ENCODE measurements at places on chromosomes 4 and X.
A peak's percentile ranks its signal among the peaks of the same experiment; 100 is the strongest.

GRCh38 chr4:14783011-14783877 lies 219.0 kb upstream of the CPEB2 start:
- DNase-seq: no peak

DNA sequence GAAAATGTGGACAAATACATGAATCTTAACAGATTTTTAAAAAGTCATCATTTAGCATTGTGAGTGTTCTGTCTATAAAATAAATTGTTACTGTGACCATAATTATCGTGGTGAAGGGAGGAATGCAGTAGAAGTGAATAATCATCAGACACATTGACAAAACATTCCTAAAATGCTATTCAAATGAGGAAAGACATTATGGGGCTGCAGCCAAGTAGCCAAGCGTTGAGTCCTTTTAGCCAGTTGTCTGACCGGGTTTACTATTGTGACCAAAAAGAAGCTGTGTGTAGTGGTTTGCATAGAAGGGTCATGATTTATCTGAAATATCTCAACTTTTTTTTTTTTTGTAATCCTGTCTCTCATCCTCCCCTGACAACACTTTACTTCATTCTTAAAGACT lies 19.5 kb downstream of the WWC2 start:
- DNase-seq: peak; percentile 88

DNA sequence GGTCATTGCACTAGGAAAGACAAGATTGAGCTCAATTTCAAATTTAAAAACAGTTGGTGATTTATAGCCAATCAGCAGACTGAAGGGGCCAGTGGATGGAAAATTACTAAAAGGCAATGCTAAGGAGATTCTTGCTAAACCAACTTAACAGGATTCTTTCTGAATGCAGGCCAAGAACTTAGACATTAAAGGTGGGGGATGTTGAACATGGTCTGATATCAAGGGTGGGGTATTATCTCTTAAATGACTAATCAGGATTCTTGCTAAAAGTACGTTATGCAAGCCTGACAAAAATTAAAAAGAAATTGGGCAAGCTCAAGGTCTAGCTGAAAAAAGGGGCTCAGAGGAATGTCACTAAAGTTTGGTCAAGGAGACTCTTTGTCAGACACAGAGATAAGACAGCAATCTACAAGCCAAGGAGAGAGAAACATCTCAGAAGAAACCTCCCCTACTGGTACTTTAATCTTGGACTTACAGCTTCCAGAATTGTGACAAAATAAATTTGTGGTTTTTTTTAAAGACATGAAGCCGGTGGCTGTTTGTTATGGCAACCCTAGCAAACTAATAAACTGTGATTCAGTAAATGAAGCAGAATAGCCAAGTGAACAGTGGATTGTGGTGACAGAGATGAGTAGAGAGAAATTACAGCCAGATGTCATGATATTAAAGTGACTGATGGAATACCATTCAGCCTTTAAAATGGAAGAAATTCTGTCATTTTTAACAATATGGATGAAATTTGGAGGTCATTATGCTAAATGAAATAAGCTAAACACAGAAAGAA lies 120.3 kb upstream of the KLHL4 start:
- no peak for DNase-seq

DNA sequence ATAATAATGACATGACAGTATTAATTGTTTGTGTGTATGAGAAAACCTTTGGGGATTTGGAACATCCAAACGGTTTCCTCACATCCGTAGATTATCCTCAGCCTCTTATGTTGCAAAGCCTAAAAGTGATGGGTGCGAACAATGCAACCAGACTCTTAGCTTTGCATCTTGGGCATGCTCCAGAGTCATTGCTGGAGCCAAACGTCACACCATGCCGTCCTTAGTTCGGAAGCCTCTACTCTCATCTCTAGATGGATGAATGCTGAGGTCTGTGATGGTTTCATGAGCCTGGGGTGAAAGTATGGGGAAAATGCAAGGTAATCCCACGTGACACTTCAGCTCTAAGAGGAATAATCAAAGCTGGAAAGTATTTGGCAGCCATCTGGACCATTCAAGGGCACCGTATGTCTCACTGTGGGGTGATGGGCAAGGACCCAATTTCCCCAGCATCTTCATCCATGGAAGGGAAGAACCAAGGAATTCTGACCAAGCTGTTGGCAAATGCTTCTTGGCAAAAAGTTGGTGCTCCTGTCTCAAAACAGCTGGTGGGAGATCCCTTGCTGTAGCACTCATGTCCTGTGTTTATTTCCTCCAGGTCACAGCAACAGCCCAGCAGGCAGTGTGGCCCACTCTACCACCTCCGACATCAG lies 6.3 kb upstream of the RTL5 start:
- no peak for DNase-seq

GRCh38 chr4:93827272-93827947 lies 1.1 kb upstream of the ATOH1 start:
- DNase-seq: peak; percentile 10

- DNase-seq: no peak
Observed at GRCh38 chrX:134633394-134633793, 24.9 kb downstream of the PLAC1 start.

GRCh38 chrX:136954930-136955329 lies 74.4 kb upstream of the RBMX start:
- DNase-seq: peak; percentile 34

- DNase-seq: no peak
Observed at GRCh38 chr4:156620786-156621185, 350.8 kb downstream of the PDGFC start.

DNA sequence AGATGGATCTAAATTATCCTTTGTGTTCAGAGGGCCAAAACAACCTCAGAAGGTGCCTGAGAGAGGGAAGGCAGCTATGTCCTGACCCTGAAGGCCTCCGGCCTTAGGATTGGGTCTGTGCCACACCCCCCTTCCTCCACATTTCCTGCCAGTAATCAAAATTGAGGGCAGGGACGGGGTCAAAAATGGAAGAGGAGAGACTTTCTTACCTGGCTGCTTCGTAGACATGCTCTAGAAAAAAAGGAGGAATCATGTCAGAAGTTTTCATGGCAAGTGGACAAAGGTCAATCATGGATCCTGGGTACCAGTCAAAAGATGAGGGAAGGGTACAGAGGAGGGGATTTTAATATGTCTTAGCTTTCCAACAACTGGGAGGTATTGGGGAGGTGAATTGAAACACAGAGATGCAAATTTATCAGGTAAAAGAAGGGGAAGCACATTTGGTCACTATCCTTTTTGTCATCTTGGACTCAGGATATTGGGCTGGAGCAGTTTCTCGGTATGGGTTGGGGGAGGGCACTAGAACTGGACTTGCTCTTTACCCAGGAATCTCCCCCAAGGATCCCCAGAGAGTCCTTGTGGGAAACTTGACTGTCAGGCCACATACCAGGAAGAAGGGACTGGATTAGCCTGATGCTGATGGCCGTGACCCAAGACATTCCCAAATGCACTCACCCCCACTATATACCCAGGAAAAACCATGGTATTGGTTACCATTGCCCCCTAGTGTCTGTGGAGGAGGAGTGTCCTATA lies 17.1 kb downstream of the VSIG4 start:
- no peak for DNase-seq

GRCh38 chr4:185219551-185220344 lies 10.3 kb downstream of the SNX25 start:
- DNase-seq: peak; percentile 44

DNA sequence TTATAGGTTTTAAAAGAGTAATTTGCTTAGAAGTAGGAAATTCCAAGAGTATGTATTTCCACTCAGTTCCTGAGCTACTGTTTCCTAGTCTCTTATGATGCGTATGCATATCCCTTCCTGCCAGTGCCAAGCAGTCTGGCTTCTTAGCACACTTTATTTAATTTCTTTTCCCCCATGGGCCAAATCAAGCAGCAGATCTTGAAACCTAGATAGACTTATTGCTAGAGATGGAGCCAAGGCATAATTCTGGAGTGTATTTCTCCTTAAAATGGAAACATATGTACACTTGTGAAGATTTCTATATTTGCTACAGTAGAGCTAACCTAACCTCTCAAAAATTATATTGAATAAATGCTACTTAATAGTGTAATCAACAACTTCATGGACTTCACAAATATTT lies 2337.6 kb downstream of the PCDH7 start:
- no peak for DNase-seq

DNA sequence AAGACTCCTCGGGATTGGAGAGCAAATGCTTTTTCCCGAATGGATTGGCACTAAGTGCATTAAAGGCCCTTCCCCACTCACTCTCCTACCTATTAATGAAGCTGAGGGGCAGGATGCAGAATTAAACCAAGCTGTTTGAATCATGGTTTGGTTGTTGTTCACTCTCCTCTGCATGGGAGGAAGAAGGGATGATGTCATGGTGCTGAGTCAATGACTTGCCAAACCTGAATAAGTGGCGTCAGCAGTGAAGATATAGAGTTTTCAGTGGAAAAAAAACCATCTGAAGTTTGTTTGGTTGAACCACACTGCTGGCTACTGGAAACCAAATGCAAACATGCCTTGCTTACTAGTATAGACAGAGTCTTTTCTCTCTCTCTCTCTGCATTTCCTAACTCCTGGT lies 19.8 kb upstream of the ZXDA start:
- no peak for DNase-seq

- DNase-seq: peak; percentile 80
Observed at GRCh38 chr4:183349673-183350072, 27.4 kb upstream of the CLDN24 start.

- DNase-seq: peak; percentile 4
Observed at GRCh38 chr4:117560329-117560728, 474.0 kb upstream of the NDST3 start.

- DNase-seq: peak; percentile 27
Observed at GRCh38 chrX:74924449-74925224, 615 bp downstream of the NEXMIF start.

DNA sequence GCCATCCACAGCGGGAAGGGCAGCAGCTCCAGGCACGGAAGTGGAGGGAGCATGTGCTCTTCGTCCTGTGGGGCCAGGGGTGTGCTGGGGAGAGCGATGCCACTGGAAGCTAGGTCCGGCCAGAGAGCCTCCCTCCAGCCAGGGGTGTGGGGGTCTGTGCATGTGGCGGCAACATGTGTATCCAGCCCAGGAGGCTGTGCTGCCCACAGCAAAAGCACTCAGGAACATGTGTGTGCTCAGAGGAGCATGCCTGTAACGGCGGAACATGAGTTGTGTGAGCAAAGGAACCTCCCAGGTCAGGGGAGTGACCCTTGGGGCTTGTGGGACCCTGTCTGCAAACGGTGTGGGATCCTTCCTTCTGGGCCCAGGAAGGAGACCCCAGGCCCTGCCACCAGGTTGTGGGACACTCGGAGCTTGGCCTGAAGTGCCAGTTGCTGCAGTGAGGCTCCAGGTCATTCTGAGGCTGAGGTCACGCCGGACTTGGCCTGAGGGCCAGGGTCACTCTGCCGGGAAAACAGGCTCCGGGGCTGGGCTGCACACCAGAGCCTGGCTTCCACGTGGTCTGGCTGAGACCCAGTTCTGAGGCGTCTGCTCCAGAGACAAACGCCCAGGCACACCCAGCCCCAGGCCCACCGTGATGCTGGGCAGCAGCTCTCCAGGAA lies 37.2 kb downstream of the CPLX1 start:
- no peak for DNase-seq

GRCh38 chr4:61886131-61886530 lies 686.0 kb downstream of the ADGRL3 start:
- DNase-seq: no peak

- peak; percentile 39 for DNase-seq
Observed at GRCh38 chr4:137310593-137311490, 221.5 kb downstream of the PCDH18 start.

DNA sequence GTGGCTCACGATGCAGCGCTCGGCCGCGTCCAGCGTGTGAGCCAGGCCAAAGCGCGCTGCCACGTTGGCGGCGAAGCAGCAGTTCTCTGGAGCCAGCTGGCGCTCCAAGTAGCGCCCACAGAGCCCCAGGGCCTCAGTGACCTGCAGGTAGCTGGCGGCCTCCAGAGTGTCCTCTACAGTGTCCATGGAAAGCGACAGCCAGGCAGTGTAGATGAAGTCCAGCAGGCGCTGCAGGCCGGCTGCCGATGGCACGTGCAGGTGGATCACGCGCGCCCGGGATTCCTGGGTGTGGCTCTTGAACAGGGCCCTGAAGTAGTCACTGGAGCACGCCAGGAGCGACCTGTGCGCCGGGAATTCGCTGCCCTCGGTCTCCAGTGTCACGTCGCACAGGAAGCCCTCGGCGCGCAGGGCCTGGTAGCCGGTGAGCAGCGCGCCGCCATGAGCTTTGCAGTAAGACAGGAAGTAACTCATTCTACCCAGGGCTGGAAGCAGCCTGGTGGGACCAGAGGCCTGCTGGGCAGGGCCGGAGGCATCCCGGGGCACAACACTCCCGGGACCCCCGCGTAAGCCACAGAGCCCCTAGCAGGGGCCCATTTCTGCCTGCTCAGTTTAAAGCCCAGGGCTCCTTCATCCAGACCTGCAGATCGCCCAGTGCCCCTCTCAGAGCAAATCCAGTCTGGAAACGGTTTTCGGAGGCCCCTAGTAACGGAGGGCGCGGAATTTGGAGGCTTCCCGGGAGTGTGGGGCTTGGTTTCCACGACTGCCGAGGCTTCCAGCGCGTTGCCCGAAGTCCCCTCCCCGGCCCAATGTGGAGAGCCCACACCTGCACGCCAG lies 595 bp downstream of the KLHL34 start:
- DNase-seq: no peak

DNA sequence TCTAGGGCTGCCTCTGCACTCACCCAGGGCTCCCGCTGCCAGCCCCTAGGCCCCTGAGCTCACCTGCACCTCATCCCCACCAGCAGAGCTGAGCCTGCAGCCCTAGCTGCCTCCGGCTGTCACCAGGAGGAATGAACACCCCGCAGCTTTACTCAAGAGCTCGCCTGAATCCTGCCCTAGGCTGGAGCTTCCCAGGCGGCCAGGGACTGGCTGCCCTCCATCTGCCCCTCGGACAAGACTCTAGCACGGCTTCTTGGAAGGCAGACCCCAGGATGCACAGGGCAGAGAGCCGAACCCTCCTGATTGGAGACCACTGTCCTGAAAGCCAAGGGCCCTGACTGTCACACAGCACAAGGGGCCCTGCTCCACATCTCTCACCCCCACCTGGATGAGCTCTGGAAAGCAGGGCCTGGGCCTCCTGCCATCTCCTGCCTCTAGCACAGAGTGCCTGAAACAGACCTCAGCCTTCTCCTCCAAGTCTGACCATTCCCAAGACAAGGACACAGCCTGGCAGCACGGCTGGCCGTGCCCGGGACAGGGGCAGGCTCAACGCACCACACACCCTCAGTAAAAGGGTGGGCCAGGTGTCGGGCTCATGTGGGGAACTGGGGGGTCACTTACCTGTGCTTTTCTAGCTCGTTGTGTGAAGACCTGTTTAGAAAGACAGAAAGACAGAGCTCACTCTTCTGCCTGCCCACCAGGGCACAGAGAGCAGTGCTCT lies 4.4 kb downstream of the MXD4 start:
- DNase-seq: no peak

GRCh38 chr4:15131551-15131950 lies 129.3 kb downstream of the CPEB2 start:
- DNase-seq: no peak

DNA sequence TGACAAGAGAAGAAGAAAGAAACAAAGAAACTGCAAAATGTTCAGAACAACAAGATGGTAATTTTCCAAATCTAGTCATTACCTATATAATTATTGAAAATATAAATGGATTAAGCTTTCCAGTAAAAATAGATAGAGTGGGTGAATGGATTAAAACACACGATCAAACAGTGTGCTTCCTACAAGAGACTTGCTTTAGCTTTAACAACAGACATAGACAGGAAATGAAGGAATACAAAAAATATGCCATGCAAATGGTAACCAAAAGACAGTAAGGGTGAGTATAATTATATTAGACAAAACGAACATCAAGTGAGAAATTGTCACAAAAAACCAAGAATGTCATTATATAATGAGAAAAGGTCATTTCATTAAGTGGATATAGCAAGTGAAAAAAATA lies 842.8 kb downstream of the CCSER1 start:
- DNase-seq: no peak

All from GM03348 (cell line).